GM23338 (cell line): ENCODE measurements at places on chromosomes 13 and 19. TPM values are rescaled to one million over a fixed set of nuclear protein-coding genes. Genes with fewer than 3 reads are reported as not detected.
A peak's percentile ranks its signal among the peaks of the same experiment; 100 is the strongest.

Gene ZNF223
- 3.3 TPM in 2 replicates for polyA plus RNA-seq

Gene RXFP2
- not detected in 2 replicates for polyA plus RNA-seq

Gene PLD3
- 179 and 181 TPM in 2 replicates for polyA plus RNA-seq

Gene B9D2
- polyA plus RNA-seq = 4.9 and 7.4 TPM in 2 replicates

Gene ACP7
- polyA plus RNA-seq = 0.26 and 0.27 TPM in 2 replicates

GRCh38 chr19:36051637-36052036, 2.4 kb downstream of the THAP8 start:
- H3K36me3 ChIP-seq = no peaks in the 10 kb centered on the region; the same call in 1 of the 2 replicates
- no peak overlapping the region for H3K4me3 ChIP-seq
- peaks cover 23% of the 10 kb centered on the region; the same call in 1 of the 2 replicates for H3K4me1 ChIP-seq
- no peaks in the 10 kb centered on the region for H3K27me3 ChIP-seq

- no peak overlapping the region for H3K27ac ChIP-seq
- peaks cover 22% of the 10 kb centered on the region for H3K4me1 ChIP-seq
- H3K36me3 ChIP-seq = no peaks in the 10 kb centered on the region
- no peak for DNase-seq
Observed at GRCh38 chr19:33509774-33510173, 11.8 kb downstream of the PEPD start.

GRCh38 chr19:57165846-57166245, 1.4 kb downstream of the DUXA start:
- no peaks in the 10 kb centered on the region; the same call in 1 of the 2 replicates for H3K36me3 ChIP-seq
- H3K4me1 ChIP-seq = no peaks in the 10 kb centered on the region
- H3K27me3 ChIP-seq = no peaks in the 10 kb centered on the region
- no peak overlapping the region for H3K27ac ChIP-seq
- no peak overlapping the region for H3K4me3 ChIP-seq
- no peak for DNase-seq

DNA sequence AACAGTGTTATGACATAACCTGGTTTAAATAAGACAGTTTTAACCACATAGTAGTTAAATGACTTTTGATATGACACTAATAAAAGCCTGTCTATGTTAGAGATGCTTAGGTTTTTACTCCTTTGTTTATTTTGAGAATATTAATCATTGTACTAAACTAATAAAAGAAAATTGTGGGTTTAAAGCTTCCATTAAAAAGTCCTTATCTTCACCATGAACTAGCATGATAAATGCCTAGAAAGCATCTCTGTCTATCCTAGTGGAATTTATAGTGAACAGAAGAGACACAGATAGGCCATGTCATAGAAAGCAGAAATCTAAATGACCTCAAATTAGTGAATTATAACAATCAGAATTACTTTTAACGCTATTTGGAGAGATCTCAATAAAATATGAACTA, 255.2 kb downstream of the PCDH9 start:
- no peaks in the 10 kb centered on the region for H3K27me3 ChIP-seq
- H3K27ac ChIP-seq = no peak overlapping the region
- no peak overlapping the region for H3K4me3 ChIP-seq
- H3K4me1 ChIP-seq = peaks cover 13% of the 10 kb centered on the region
- H3K36me3 ChIP-seq = no peaks in the 10 kb centered on the region

DNA sequence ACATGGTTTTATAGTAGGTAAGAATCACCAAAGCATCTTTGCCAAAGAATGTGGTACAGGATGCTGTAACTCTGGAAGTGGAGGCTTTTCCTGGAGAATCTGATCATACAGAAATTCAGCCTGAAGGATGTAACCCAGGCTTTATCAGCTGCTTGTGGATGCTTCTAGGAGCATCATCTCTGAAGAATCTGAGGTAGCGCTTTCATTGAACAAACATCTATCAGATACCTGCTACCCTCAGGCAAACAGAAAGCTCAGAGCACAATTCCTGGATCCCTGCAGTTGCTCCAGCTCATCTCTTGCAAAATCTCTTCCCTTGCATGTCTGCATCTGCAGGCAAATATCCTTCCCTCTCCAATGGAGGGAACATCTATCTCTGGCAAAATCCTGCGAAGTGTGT, 9.3 kb downstream of the FAM124A start:
- H3K4me3 ChIP-seq = no peak overlapping the region
- no peaks in the 10 kb centered on the region for H3K27me3 ChIP-seq
- peaks cover 32% of the 10 kb centered on the region for H3K36me3 ChIP-seq
- DNase-seq = no peak

GRCh38 chr13:97372936-97373335, 61.0 kb upstream of the RAP2A start:
- H3K4me1 ChIP-seq = no peaks in the 10 kb centered on the region; the same call in 1 of the 2 replicates
- H3K4me3 ChIP-seq = no peak overlapping the region
- H3K36me3 ChIP-seq = no peaks in the 10 kb centered on the region
- no peak for DNase-seq
- no peaks in the 10 kb centered on the region for H3K27me3 ChIP-seq

- H3K4me3 ChIP-seq = no peak within 1 kb of the TSS
- DNase-seq = no peak
- H3K27me3 ChIP-seq = no peaks in the 10 kb centered on the region
Observed at GRCh38 chr13:99258210-99258860, at the start of gene GPR18. GPR18 (minus strand) TSS chr13:99258379; CDS start chr13:99255872, 2,507 bp downstream.

- H3K27ac ChIP-seq = no peak overlapping the region
- H3K36me3 ChIP-seq = no peaks in the 10 kb centered on the region
- no peaks in the 10 kb centered on the region for H3K27me3 ChIP-seq
- no peak overlapping the region for H3K4me3 ChIP-seq
- no peak for DNase-seq
Observed at GRCh38 chr13:58633226-58633625, 1001.7 kb downstream of the PCDH17 start.

DNA sequence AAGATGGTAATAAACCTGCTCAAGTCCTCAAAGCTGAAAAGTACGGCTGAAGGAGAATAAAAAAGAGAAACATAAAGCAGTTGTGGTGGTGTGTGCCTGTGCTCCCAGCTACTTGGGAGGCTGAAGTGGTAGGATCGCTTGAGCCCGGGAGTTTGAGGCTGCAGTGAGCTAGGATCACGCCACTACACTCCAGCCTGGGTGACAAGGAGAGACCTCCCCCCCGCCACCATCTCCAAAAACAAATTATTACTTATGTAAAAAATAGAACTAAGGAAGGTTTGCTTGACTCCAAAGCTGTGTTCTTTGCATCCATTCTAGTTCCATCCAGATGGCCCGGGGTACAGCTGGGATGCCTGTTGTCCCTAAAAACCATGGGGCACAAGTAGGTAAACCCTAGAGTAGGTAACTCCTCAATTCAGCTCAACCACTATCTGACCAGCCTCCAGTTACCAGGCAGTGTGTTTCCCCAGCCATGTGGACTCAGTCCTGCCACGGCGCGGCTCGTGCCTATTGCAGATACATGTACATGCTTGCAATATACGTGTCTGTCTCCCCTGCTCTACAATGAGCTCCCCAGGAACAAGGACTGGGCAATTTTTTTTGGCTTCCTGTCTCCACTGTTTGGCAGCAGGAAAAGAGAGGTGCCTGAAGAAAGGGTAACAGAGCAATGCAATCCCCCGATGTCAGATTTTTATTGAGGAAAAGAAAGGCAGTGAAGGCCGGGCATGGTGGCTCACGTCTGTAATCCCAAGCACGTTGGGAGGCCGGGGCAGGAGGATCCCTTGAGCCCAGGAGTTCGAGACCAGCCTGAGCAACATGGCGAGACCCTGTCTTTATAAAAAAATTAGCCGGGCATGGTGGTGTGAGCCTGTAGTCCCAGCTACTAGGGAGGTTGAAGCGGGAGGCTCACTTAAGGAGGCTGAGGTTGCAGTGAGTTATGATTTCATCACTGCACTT, 101.3 kb downstream of the GNG7 start:
- peaks cover 6% of the 10 kb centered on the region; the same call in 1 of the 2 replicates for H3K27me3 ChIP-seq
- H3K4me1 ChIP-seq = peaks cover 12% of the 10 kb centered on the region
- no peak overlapping the region for H3K27ac ChIP-seq
- no peak for DNase-seq
- H3K4me3 ChIP-seq = no peak overlapping the region
- H3K36me3 ChIP-seq = no peaks in the 10 kb centered on the region

DNA sequence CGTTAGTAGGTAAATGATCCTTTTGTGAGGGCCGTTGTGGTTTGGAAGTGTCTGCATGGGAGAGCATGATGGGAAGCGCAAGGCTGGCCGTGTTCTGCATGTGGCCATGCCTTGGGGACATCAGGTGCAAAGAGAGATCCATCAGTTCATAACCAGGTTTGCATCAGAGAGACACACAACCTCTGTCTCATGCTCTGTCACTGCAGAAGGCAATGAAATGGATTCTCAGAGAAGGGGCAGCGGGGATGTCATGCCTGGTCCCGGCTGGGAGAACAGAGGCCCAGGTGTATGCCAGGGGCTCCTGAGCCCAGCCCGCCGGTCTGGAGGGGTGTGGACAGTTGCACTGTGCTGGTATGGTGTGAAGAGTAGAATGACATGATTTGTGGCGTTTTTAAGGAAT, 60.2 kb downstream of the GGACT start:
- H3K27me3 ChIP-seq = no peaks in the 10 kb centered on the region
- H3K36me3 ChIP-seq = 0 out of 2 replicates have a peak, but pooled peaks cover 5% of the 10 kb centered on the region
- no peak overlapping the region for H3K27ac ChIP-seq
- H3K4me3 ChIP-seq = no peak overlapping the region
- peaks cover 28% of the 10 kb centered on the region for H3K4me1 ChIP-seq
- no peak for DNase-seq

GRCh38 chr13:39498471-39499114, 104.4 kb downstream of the LHFPL6 start:
- peak; percentile 58 for DNase-seq
- H3K27me3 ChIP-seq = no peaks in the 10 kb centered on the region
- H3K4me1 ChIP-seq = peaks cover 55% of the 10 kb centered on the region
- H3K4me3 ChIP-seq = no peak overlapping the region
- H3K36me3 ChIP-seq = no peaks in the 10 kb centered on the region

DNA sequence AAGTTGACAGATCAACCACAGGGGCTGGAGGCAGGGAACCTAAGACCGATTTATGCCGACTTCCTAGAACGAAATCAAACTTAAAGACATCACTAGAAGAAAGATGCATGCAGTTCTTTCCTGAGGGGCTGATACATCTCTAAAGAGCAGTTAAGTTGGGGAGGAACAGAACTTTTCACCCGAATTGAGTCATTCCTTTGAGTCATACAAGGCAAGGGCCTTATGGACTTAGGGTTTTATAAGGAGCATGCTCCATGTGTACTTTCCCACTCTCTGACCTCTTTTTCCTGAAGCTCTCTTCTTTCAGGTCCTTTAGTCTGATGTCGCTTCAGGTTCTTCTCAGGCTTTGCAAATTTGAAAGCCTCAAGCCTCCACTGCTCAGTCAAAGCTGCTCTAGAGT, 7.9 kb upstream of the FBXL3 start:
- DNase-seq = no peak
- H3K4me3 ChIP-seq = no peak overlapping the region
- no peaks in the 10 kb centered on the region for H3K36me3 ChIP-seq

GRCh38 chr13:37598597-37598996, at the start of gene POSTN:
POSTN (minus strand) TSS chr13:37598768; CDS start chr13:37598726, 42 bp downstream.
- peaks cover 37% of the 10 kb centered on the region for H3K4me1 ChIP-seq
- no peak within 1 kb of the TSS for H3K4me3 ChIP-seq
- no peak within 1 kb of the TSS for H3K27ac ChIP-seq
- no peaks in the 10 kb centered on the region for H3K36me3 ChIP-seq
- no peaks in the 10 kb centered on the region for H3K27me3 ChIP-seq
- no peak for DNase-seq

DNA sequence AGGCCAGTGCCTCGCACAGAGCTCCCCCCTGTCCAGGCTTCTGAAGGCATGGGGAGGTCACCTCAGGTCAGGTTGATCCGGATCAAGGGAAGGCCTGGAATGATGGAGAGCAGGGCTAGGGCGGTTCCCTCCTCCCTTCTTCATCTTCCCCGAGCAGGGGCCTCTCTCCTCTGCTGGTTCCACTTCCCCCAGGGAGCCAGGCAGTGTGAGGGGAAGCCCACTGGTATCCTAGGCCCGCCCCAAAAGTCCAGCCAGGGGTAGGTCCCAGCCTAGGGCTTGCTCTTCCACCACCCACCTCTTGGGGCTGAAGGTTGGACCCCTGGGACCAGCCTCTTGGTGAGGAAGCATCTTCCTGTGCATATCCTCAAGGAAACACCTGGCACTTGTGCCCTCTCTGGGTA, 16.4 kb upstream of the PRR19 start:
- H3K27me3 ChIP-seq = no peaks in the 10 kb centered on the region
- DNase-seq = no peak
- peaks cover 4% of the 10 kb centered on the region; the same call in 1 of the 2 replicates for H3K36me3 ChIP-seq
- no peak overlapping the region for H3K27ac ChIP-seq
- H3K4me1 ChIP-seq = peaks cover 27% of the 10 kb centered on the region
- H3K4me3 ChIP-seq = peak overlapping the region; percentile 87

DNA sequence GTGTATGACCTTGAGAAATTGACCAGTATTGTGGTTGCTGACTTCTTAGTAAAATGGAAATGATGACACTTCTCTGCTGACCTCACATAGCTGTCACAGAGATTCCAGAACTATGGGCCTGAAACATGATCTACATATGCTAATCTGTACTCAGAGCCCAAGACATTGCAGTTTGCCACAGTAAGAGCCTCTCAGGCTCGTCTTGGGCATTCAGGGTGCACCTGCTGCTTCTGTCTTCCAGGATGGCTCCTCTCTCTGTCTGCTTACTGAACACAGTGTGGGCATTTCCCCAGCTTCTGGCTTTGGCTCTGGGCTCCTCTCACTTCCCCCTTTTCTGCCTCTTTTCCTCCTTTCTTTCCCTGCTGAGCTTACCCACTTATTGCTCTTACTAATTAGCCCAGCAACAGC, 22.3 kb upstream of the SLC46A3 start:
- H3K36me3 ChIP-seq = no peaks in the 10 kb centered on the region
- peaks cover 15% of the 10 kb centered on the region; the same call in 1 of the 2 replicates for H3K4me1 ChIP-seq
- H3K27ac ChIP-seq = no peak overlapping the region
- H3K27me3 ChIP-seq = no peaks in the 10 kb centered on the region
- no peak overlapping the region for H3K4me3 ChIP-seq

GRCh38 chr13:51249255-51249654, 27.1 kb downstream of the FAM124A start:
- H3K36me3 ChIP-seq = peaks cover 32% of the 10 kb centered on the region
- H3K27ac ChIP-seq = peak overlapping the region; percentile 36; the same call in 1 of the 2 replicates
- H3K4me3 ChIP-seq = no peak overlapping the region
- peaks cover 58% of the 10 kb centered on the region for H3K4me1 ChIP-seq
- no peaks in the 10 kb centered on the region for H3K27me3 ChIP-seq

GRCh38 chr19:12779162-12779993, 4.0 kb upstream of the HOOK2 start:
- H3K36me3 ChIP-seq = 0 out of 2 replicates have a peak, but pooled peaks cover 2% of the 10 kb centered on the region
- DNase-seq = peak; percentile 46
- H3K4me3 ChIP-seq = peak overlapping the region; percentile 83
- peak overlapping the region; percentile 79 for H3K27ac ChIP-seq
- peaks cover 25% of the 10 kb centered on the region for H3K4me1 ChIP-seq
- H3K27me3 ChIP-seq = no peaks in the 10 kb centered on the region

GRCh38 chr19:5694956-5695648, 5.0 kb downstream of the RPL36 start:
- no peak overlapping the region for H3K27ac ChIP-seq
- H3K4me3 ChIP-seq = no peak overlapping the region
- H3K27me3 ChIP-seq = no peaks in the 10 kb centered on the region
